ENCODE measurements at places on chromosomes 7 and 10.

DNA sequence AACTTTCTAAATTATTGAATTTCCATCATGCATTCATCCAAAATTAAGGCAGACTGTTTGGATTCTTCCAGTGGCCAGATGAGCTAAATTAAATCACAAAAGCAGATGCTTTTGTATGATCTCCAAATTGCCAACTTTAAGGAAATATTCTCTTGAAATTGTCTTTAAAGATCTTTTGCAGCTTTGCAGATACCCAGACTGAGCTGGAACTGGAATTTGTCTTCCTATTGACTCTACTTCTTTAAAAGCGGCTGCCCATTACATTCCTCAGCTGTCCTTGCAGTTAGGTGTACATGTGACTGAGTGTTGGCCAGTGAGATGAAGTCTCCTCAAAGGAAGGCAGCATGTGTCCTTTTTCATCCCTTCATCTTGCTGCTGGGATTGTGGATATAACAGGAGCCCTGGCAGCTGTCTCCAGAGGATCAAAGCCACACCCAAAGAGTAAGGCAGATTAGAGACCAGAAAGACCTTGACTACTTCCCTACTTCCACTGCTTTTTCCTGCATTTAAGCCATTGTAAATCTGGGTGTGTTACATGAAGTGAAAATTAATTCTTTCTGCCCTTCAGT lies 8.2 kb upstream of the CFAP69 start:
- DNase-seq = no peak

- DNase-seq = no peak
Measured at GRCh38 chr7:34445653-34446052, 212.4 kb upstream of the NPSR1 start.

DNA sequence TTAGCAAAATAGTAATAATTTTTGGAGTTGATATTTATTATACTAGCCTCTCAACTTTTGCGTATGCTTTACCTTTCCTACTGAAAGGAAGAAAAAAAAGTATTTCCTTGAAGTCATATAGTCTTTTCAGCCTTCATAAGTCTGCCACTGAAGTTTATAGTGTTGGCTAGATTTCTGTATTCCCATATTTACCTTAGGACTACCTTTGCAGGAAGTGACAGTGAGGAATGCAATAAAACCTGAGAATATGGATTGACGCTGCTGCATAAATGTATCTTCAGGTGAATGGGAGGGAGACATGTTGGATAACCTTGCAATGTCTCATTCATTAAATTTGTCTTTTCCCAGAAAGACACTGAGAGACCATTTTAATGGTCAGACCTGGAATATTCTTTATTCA lies 6.6 kb upstream of the LRRTM3 start:
- DNase-seq = no peak

DNA sequence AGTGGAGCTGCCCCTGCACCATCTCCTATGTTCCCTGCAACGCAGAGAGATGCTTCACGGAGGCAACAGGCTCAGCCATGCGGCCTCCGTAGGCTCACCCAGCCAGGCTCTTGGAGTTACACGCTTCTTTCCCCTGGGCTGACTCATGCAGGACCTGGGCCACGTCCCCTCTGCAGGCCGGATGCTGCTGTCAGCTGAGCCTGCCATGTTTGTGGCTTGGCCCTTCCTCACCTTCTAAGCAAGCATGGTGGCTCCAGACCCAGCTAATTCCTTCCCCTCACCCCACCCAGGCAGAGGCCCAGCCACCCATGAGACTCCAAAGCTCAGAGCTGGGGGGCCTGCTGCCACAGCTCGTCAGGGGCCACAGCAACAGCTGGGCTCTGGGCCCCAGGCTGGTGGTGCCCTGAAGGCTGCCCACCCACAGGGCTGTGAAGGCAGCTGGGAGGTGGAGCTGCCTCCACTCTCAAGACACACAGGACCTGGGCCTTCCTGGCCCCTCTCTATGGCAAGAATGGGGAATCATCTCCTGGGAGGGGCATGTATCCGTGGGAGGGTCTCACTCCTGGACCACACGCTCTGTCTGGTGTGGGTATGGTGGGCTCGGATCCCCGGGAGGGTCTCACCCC lies 219.6 kb downstream of the ELFN1 start:
- no peak for DNase-seq

DNA sequence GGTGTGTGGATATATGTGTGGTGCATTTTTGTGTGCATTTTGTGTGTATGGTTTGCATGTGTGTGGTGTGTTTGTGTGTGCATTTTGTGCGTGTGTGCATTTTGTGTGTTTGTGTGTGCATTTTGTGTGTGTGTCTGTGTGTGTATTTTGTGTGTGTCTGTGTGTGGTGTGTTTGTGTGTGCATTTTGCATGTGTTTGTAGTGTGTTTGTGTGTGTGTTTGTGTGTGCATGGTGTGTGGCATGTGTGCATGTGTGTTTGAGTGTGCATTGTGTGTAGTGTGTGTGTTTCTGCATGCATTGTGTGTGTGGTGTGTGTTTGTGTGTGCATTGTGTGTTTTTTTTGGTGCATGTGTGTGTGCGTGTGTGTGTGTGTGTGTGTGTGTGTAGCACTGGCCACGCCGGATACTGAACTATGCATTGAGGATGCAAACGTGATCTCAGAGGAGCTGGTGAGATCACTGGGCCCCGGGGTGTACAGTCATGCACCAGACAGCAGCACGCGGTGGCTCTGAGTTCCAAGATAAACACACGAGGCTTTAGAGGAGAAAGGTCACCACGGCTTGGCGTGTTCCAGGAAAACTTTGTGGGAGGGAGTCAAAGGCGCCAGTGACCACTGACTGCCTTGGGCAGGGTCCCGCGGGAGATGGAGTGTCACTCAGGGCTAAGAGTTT lies 106.6 kb upstream of the SHH start:
- DNase-seq = no peak

- DNase-seq = no peak
Measured at GRCh38 chr10:109166935-109167334, 756.4 kb downstream of the XPNPEP1 start.

DNA sequence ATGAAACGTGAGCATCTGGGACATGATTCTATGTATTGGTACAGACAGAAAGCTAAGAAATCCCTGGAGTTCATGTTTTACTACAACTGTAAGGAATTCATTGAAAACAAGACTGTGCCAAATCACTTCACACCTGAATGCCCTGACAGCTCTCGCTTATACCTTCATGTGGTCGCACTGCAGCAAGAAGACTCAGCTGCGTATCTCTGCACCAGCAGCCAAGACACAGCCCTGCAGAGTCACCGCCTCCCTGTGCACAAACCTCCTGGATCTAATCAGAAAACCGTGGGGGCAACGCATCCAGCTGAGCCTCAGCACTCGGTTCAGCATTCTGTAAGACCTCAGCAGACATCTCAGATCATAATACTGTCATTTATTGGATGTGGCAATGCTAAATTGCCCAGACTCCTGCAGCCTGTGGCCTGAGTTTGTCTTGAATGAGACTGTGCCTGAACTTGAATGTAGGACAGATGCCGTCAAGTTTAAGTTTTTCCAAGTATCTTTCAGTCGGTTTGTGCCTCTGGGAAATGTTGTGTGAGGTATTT lies 41.5 kb upstream of the PRSS58 start:
- DNase-seq = no peak

GRCh38 chr10:24826009-24826408 lies 102.3 kb upstream of the ARHGAP21 start:
- DNase-seq = no peak

DNA sequence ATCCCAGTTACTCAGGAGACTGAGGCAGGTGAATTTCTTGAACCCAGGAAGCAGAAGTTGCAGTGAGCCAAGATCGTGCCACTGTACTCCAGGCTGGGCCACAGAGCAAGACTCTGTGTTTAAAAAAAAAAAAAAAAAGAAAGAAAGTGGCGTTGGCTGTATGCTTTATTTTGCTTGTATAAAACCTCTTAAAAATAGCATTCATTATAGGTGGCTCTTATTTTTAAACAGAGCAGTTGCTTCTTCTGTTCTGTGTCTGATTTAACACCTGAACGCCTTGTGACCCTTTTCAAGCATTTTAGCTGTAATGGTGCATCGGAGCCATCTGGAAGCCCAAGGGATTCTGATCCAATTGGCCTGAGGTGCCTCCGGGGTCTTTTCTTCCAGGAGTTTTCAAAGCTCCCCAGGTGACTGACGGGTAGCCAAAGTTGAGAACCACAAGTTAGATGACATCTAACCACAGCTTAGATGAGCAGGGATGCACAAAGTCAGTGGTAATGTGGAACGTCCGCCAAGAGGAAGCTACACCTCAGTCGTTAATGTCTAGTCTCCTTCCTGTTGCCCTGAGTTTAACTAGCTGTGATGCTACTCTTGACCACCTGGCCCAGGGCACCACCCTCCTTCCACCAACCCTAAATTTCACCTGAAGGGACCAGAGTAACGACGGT lies 274.6 kb upstream of the KLF6 start:
- DNase-seq = no peak

GRCh38 chr10:8051109-8051821 lies 3.2 kb upstream of the GATA3 start:
- DNase-seq = no peak

GRCh38 chr10:1977461-1977860 lies 240.1 kb upstream of the ADARB2 start:
- DNase-seq = no peak

DNA sequence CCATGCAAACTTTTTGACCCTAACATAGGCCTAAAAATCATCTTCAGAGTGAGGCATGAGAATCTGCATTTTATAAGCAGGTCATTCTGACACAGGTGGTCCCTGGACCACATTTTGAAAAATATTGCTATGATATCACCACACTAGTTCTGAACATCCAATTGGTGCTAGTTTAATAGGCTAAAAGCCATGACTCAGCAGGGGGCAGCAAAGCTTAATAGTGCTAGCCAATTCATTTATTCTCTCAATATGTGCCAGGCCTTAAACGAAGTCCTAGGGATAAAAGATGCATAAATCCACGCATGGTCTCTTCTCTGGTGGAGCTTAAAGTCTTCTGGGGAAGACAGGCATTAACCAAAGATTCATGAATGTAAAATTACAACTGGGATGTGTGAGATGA lies 10.2 kb upstream of the SLC25A28 start:
- DNase-seq = no peak

DNA sequence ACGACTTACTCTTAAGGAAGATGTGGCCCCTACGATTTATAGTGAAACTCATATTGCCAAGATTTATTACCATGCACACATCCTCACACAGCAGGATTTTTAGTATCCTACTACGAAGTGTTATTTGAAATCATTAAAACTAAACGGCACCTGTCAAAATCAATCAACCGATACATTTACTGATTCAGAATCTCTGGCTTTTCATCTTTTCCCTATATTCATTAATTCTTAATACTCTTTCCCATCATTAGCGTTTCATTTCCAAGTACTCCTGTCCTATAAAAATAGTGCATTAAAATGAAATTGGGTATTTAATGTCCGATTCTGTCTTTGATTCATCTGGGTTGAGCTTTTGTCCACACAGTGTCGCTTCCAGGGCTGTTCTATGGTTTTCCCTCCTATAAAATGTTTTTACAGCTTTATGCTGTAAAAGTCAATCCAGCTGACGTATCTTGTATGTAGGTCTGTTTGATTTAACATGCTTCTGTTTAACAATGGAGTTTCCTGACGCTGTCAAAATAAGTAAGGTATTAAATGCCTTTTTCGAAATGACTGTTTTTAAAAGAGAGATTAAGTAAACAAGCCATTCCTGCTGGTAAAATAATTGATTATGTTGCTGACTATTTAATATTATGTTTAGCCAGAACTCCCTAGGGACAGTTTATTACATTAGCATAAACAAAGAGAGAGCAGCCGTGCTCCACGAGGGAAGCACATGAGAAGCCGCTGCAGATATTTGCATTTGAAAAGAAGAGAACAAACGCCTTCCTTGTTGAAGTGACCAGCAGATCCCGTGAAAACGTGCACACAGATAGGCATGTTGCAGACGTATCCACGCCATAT lies 22.3 kb upstream of the SFMBT2 start:
- DNase-seq = no peak

- DNase-seq = no peak
Measured at GRCh38 chr7:137084607-137085380, 216.3 kb downstream of the CHRM2 start.

DNA sequence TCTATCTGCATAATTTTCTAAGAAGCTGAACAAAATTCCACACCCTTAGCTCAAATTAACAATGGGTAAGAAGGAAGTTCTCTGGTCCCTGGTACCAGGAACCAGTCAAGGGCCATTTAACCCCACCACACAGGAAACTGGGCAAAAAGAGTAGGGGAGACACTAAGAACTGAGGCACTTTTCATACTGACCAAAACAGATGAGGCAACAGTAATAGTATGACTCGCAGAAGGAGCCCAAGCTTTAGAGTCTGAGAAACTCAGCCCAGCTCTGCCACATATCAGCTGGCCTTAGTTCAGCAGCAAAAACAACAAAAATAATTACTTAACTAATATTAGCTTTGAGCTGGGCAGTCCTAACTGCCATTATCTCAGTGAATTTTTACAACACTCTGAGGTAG lies 221.2 kb downstream of the FAM107B start:
- no peak for DNase-seq

- DNase-seq = no peak
Measured at GRCh38 chr7:114901771-114902170, 20.1 kb upstream of the MDFIC start.

DNA sequence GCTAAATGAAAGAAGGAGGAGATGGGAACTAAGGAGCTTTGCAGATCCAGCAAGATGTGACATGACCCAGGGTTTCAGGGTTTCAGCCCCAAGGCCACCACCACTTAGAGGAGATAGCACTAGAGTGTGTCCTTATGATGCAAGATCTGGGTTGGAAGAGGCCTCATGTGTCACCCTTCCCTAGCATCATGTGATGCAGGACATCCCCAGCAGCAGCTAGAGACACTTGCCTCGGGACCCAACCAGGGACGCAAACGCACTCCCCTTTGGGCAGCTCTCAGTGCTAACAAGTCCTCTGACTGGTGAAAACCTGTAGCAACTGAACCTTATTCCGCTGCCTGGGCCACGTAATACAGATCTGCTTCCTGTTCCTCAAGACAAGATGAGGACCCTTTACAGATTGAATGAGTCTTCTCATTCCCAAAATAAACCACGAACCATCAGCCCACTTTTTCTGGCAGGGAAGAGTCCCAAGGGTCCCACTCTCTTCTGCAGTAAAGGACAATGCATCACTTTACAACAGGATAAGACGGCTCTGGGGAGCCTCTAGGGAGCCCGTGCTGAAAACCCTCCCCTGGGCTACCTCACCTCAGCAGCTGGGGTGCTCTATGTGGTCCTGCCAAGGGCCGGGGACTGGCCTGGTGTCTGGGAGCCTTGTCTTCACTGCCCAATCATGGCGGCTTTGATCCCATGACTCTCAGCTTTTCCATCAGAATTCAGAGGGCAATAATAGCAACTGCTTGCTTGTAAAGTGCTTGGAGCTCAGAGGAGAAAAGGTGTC lies 44.8 kb upstream of the GDF10 start:
- DNase-seq = no peak

DNA sequence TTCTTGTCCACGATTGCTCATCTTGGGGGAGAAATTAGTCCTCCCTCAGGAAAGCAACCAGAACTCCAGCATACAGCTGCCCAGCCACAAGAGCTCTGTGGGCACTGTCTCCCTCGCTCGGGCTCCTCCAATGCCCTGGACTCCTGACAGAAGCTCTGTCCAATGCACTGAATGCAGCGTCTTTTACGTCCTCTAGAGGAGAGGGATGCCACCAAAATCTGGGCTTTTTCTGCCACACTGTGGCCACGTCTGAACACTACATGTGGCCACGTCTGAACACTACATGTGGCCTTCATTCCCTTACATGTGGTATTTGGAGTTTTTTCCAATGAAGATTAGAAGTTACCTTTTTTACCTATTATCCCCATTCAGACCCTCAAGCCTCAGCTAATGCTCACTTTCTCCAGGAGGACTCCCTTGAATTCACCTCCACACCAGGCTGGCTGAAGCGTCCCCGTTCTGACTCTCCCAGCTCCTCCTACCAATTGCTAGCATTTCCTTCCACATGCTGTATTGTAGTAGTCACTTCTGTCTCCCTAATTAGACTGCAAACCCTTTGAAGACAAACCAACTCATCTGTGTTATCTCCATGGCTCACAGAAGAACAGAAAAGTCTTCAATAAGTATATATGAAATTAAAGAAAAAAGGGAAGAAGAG lies 134.3 kb upstream of the PDE1C start:
- DNase-seq = no peak
